Fibroblast of skin of right biceps (primary cell): ENCODE measurements at places on chromosomes 5 and 9.

DNA sequence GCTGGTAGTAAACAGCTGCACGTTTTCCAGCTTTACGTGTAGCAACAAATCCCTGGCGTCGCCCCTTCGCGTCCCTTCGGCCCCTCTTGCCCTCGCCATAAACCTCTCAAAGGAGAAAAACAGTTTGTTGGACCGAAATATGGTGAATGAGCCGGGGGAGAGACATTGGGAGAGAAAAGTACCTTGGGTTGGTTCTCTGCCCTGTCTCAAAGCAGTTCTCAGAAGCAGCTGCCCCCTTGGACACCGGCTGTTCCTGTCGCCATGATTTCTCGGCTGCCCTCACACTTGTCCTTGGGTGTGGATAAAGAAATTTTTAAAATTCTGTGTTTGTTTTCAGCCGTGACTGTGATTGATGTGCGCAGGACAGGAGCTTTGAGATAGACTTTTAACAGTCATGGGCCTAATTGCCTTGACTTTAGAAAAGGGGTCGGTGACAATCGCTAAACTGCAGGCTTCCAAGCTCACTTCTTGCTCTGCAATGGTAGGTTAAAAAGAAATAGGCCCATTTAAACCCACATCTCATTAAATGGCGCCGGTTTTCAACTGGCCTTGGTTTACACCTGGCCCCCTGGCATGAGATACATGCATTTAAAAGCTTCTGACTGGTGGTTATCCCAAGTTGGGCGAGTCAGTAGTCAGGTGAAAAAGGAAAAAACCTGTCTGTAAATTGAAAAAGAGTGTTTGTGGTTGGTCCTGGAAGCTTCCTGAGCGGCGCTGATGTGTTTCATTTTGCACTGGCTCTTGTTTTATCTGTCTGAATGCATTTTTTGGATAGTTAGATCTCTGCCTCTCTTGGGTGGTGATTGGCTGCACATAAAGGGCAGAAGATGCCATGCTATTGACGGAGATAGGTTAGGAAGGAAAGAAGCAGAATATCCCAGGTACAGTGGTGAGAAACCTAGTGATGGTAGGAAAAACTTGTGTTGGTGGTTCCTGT is 983 bp downstream of the RCL1 start:
- DNase-seq = no peak

GRCh38 chr5:472656-473550 is 29.9 kb downstream of the EXOC3 start:
- peak; percentile 85 for DNase-seq

GRCh38 chr9:133063500-133064231 is 1.9 kb downstream of the CEL start:
- no peak for DNase-seq

DNA sequence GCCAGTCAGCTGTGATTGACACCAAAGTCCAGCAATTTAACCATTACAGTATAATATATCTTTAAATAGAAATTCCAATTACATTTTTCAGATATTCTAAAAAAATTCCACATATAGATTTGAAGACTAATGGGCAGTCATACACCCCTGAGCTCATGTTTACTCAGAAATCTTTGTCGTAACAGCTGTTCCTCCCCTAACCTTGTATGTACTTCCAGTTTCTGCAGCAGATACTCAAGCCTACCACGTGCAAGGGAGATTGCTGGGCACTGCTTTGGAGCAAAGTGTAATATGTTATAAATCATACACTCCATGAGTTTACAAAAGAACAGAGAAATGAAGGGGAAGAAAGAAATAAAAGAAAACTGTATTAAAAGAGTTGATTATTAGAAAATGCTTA is 241.2 kb downstream of the TRIM32 start:
- no peak for DNase-seq

GRCh38 chr5:90224342-90224741 is 185.2 kb downstream of the CETN3 start:
- no peak for DNase-seq

DNA sequence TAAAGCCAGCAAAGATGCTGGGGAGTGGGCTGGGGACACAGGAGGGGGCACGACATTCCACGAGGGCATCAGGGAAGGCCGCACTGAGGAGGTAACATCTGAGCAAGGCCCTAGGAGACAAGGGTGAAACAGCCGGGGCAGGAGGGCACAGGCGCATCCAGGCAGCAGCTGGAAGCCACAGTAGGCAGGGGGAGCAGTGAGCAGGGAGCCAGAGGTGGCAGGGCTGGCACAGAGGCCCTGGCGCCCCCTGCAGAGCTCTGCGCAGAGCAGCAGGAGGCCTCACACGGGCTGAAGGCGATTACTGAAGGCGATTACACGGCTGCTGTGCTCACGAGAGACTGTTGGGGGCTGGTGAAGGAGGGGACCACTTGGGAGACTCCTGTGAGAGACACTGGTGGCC is 15.4 kb downstream of the LMAN2 start:
- DNase-seq = peak; percentile 18

GRCh38 chr9:17081814-17082213 is 53.0 kb upstream of the CNTLN start:
- no peak for DNase-seq

DNA sequence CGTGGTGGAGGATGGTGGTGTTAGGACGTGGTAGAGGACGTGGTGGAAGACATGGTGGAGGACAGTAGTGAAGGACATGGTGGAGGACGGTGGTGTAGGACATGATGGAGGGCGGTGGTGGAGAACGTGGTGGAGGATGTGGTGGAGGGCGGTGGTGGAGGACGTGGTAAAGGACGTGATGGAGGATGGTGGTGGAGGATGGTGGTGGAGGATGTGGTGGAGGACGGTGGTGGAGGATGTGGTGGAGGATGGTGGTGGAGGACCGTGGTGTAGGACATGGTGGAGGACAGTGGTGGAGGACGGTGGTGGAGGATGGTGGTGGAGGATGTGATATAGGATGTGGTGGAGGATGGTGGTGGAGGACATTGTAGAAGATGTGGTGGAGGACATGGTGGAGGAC is 67.6 kb downstream of the S1PR3 start:
- DNase-seq = no peak

GRCh38 chr5:31417512-31417911 is 114.4 kb downstream of the DROSHA start:
- no peak for DNase-seq

DNA sequence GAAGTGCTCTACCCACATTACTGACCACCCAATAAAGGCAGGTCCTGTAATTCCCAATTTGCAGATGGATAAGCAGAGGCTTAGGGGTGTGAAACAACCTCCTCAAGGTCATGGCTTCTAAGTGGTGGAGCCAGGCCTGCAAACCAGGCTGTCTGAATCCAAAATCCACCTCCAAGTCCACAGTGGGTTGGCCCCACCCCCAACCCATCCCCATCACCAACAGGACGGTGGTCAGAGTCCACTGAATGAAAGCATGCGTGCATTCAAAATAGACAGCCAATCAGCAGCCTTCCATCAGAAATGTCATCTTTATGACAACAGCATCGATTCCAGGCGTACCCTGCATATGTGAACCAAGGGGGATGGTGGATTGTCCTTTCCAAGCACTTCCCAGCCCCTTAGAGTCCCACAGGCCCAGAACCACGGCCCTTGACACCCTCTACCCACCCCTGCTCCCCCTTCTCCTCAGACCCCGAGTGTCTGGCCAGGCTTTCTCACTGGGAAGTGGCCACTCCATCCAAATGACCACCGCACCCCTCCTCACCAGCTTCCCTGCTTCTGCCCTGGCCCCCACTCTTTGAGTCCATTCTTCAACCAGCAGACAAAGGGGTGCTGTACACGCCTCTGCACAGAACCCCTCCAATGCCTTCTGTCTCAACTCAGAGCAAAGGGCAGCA is 133.1 kb downstream of the KCNIP1 start:
- DNase-seq = no peak

DNA sequence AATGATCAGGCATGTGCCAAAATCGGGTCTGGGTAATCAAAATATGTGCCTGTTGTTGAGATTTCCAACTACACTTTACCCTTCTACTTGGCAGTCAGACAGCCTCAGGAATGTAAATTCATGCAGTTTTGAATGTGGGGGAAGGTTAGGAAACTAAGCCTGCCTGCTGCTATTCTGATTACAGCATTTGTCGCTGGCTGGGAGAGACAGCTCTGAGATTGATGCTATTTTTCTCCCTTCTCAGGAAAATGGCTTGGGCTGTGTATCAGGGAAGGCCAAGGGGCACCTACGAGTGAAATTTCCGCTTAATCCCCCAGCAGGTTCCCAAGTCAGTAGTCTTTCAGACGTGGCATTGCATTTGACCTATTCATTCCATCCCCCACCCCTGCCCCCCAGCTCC is 3.6 kb upstream of the RGS7BP start:
- DNase-seq = no peak

DNA sequence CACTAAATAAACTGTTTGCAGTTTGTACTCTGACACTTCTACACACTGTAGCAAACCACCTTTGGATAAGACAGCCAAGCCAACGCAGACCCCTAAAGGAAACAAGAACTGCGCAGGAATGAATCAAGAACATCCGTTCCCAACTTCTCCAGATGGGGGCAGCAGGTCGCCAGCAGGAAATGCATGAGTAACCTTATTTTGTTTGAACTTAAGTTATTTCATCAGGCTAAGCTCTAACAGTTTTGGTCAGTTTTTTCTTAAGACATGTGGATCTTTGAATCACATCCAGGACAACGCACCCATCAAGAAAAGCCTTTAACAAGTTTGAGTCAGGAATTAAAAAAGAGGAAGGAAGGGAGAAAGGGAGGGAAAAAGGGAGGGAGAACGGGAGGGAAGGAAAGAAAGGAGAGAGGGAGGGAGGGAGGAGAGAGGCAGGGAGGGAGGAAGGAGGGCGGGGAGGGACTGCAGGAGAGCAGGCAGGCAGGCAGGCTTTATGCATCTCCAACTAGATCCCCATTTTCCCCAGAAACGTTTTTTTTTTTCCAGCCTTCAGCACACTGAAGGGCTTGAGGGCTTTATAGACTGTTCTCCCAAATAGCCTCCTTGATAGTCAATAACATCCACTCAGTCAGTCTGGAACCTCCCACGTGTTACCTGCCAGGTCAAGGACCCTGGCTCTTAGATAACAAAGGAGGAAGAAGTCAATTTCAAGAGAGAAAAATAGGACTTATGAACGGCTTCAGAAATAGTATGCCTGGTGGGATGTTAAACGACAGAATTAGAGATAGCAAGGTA is 22.2 kb downstream of the BHMT start:
- DNase-seq = peak; percentile 90

GRCh38 chr5:159586921-159587320 is 256.6 kb upstream of the IL12B start:
- DNase-seq = no peak

DNA sequence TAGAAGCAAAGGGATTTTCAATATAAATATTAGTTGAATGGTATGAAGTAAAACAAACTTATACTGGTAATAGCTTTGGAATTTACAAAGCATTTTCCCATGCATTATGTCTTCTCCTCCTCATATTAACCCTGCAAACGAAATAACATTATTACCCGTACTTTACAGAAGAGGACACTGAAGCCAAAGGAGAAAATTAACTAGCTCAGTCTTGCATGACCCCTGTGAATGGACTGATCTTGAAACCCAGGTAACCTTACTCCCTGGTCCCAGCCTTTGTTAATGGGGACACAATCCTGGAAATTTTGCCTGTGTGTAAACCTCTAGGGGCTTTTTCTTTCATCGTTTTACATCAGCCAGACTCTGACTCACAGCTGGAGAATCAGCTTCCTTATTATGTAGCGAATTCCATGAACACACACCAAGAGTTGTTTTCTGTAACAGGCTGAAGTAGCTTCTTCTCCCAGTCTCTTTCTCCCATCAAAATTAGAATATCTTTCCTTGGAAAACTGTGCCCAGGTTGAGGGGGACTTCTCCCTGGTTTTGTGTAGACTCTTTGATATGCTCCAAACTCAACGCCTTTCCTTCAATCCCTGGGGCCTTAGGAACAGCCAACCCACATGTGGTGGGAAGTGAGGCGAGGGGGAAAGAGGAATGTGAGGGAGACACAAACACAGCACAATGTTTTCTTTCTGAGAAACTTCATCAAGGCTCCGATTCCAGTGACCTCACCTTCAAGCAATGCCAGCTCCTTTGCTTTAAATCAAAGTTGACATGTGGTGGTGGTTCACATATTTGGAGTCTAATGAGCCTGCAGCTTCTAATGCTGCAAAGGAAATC is 480.9 kb upstream of the PAPPA start:
- DNase-seq = peak; percentile 100

GRCh38 chr5:92562065-92562464 is 1019.0 kb downstream of the NR2F1-AS1 start:
- no peak for DNase-seq

- peak; percentile 53 for DNase-seq
Observed at GRCh38 chr9:36407122-36407723, 7.2 kb upstream of the RNF38 start.

DNA sequence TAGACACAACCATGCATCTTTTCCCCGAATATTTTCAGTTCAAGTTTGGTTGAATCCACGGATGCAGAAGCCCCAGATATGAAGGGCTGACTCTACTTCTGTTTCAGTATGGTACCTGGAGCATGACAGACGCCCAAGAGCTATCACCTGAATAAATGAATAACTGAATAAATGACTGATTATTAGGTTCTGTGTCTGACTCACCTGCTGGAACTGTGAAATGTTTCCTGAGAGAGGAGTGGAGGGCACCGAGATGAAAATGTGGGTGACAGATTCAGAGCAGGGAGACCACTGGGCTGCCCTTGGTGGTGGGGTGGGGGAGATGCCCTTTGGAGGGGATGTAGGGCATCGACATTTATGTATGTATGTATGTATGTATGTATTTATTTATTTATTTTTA is 13.2 kb downstream of the FRMPD1 start:
- DNase-seq = no peak

- no peak for DNase-seq
Observed at GRCh38 chr9:103799959-103800358, 294.1 kb upstream of the SMC2 start.

DNA sequence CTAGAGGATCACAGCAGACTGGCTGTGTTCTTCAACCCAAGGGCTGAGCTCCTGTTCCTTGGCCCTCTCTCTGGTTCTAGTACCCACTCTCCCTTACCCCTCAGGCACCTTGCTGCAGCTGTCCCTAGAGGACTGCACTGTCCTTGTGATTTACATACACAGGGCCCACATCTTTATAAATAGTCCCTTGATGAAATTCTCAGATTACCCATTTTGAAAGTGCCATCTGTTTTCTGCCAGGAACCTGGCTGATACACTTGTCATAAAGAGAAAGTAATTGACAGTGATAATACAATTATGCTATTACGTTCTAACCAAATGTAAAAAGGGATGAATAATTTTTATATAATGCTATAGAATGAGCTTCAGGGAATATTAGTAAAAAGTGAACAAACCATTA is 16.5 kb upstream of the SPARC start:
- DNase-seq = no peak

- no peak for DNase-seq
Observed at GRCh38 chr5:61349935-61350334, 17.9 kb downstream of the ZSWIM6 start.
